ENCODE measurements at places on chromosomes 5 and 9. TPM values are rescaled to one million over a fixed set of nuclear protein-coding genes. Genes with fewer than 3 reads are reported as not detected.

The SLC1A3 gene
- 3.1 TPM for total RNA-seq

The GNPDA1 gene
- total RNA-seq, result 61.0 TPM

The C1QTNF2 gene
- not detected for total RNA-seq

The PCDHGA8 gene
- total RNA-seq, result 0.17 TPM

The DNAH5 gene
- not detected for total RNA-seq

The CDKN2A gene
- 14.8 TPM for total RNA-seq

The GRIN3A gene
- not detected for total RNA-seq

GRCh38 chr9:128382261-128382660 lies 11.1 kb downstream of the URM1 start:
- H3K4me1 ChIP-seq, result no peaks in the 10 kb centered on the region
- H3K36me3 ChIP-seq, result peaks cover 11% of the 10 kb centered on the region
- H3K27ac ChIP-seq, result no peak overlapping the region
- H3K27me3 ChIP-seq, result no peaks in the 10 kb centered on the region

GRCh38 chr5:37112383-37112991 lies 136.7 kb downstream of the CPLANE1 start:
- H3K4me3 ChIP-seq, result peak overlapping the region; percentile 19
- peak; percentile 10 for DNase-seq
- H3K27ac ChIP-seq, result no peak overlapping the region
- no peaks in the 10 kb centered on the region for H3K36me3 ChIP-seq
- no peaks in the 10 kb centered on the region for H3K27me3 ChIP-seq

DNA sequence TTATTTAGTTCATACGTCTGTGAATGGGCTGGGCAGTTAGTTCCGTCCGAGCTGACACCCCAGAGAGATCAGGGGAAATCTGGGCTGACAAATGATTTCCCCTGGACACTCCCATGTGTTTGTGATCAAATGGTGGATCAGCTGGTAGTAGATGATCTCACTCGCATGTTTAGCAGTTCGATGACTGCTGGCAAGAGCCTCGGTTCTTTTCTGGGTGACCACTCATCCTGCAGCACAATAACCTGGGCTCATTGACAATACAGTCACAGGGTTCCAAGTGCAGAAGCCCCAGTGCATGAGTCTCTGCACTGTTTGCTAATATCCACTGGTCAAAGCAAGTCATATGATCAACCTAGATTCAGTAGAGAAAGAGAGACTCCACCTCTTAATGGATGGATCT lies 155.9 kb downstream of the NR2F1-AS1 start:
- DNase-seq, result no peak
- H3K36me3 ChIP-seq, result no peaks in the 10 kb centered on the region
- H3K27ac ChIP-seq, result no peak overlapping the region
- H3K4me1 ChIP-seq, result no peaks in the 10 kb centered on the region
- H3K27me3 ChIP-seq, result no peaks in the 10 kb centered on the region

GRCh38 chr9:127966416-127967150 lies 14.2 kb downstream of the EEIG1 start:
- peaks cover 86% of the 10 kb centered on the region for H3K4me1 ChIP-seq
- H3K27ac ChIP-seq, result peak overlapping the region; percentile 84
- H3K36me3 ChIP-seq, result no peaks in the 10 kb centered on the region

DNA sequence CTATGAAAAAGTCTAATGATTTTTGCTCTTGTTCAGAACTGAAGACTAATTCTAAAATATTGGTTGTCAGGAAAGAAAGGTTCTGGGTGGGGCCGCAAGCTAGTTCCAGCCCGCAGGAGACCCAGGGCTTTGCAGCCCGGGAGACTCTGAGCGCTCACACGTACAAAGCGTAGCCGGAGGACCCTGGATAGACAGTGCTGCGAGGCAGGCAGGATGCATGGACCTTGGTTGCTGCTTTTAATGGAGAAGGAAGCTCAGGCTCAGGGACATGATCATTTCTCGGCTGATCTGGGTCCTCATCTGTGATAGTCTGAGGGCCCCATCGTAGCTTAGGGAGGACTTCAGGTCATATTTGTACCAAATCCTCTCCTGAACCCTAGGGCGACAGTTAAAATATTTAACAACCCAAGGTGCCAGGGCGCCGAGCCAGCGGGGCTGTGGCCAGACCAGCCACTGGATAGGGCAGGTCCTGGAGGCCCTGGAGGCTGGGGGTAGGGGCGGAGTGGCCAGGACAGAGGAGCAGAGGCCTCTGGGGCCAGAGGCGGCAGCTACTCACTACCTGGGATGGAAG lies 70.1 kb upstream of the UNC5A start:
- no peak overlapping the region for H3K27ac ChIP-seq
- DNase-seq, result no peak
- H3K36me3 ChIP-seq, result no peaks in the 10 kb centered on the region
- H3K4me1 ChIP-seq, result peaks cover 11% of the 10 kb centered on the region
- no peaks in the 10 kb centered on the region for H3K27me3 ChIP-seq

- H3K36me3 ChIP-seq, result no peaks in the 10 kb centered on the region
- H3K4me1 ChIP-seq, result peaks cover 13% of the 10 kb centered on the region
- DNase-seq, result peak; percentile 37
- no peak overlapping the region for H3K27ac ChIP-seq
These were observed 3.3 kb upstream of the LSM11 start for GRCh38 chr5:157740229-157740610.

- H3K27me3 ChIP-seq, result no peaks in the 10 kb centered on the region
- H3K27ac ChIP-seq, result peak within 1 kb of the TSS; percentile 97
- peak; percentile 73 for DNase-seq
These were observed at the start of gene PRR7 for GRCh38 chr5:177446200-177447065. Gene PRR7, plus strand, starts transcription at chr5:177446814. Its CDS starts 8,254 bp downstream, at chr5:177455068.

GRCh38 chr9:91474656-91475055 lies 51.0 kb upstream of the NFIL3 start:
- no peak overlapping the region for H3K27ac ChIP-seq
- DNase-seq, result no peak
- H3K4me1 ChIP-seq, result no peaks in the 10 kb centered on the region
- H3K36me3 ChIP-seq, result no peaks in the 10 kb centered on the region
- H3K27me3 ChIP-seq, result peaks cover 6% of the 10 kb centered on the region
- no peak overlapping the region for H3K4me3 ChIP-seq

- no peak overlapping the region for H3K4me3 ChIP-seq
- H3K4me1 ChIP-seq, result no peaks in the 10 kb centered on the region
- no peaks in the 10 kb centered on the region for H3K27me3 ChIP-seq
- H3K36me3 ChIP-seq, result peaks cover 22% of the 10 kb centered on the region
- DNase-seq, result no peak
- H3K27ac ChIP-seq, result no peak overlapping the region
These were observed 10.6 kb downstream of the DDX46 start for GRCh38 chr5:134769206-134769605.

DNA sequence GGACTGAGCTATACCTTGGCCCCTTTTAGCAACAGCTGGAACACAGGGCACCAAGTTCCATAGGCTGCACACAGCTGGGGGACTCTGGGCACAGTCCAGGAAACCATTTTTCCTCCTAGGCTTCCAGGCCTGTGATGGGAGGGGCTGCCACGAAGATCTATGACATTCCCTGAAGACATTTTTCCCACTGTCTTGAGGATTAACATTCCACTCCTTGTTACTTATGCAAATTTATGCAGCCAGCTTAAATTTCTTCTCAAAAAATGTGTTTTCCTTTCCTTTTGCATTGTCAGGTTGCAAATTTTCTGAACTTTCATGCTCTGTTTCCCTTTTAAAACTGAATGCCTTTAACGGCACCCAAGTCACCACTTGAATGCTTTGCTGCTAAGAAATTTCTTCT lies 580.1 kb upstream of the FTMT start:
- no peaks in the 10 kb centered on the region for H3K27me3 ChIP-seq
- no peak overlapping the region for H3K27ac ChIP-seq
- no peaks in the 10 kb centered on the region for H3K4me1 ChIP-seq
- no peaks in the 10 kb centered on the region for H3K36me3 ChIP-seq
- no peak overlapping the region for H3K4me3 ChIP-seq

DNA sequence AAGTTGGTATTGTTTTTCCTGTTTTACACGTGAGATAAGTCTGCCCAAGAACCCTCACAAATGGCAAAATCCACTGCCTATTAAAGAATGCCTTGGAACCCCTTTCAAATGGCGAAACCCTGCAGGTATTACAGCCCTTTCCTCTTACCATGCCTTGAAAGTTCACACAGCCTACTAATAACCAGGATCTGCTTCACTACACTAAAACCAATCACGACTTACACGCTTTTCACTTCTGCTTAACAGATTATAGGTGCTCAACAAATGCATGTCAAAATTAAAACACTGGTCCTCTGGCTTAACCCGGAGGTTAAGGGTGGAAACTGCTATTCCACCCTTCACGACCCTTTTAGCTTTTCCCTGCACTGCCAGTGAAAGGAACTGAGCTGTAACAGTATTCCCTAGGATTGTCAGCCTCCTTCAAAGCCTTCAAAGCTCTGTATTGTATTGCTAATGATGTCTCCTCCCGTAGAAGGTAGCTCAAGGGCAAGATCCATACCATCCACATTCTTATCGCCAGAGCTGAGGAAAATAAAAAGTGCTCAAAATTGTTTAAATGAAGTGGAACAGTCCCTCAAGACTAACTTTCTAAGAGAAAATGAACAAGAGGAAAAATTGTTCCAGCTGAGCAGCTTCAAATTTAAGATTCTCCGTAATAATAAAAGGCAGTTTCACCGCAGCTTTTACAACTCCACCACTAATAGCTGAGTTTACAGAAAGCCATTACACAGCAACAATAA lies 997 bp downstream of the AUH start:
- no peaks in the 10 kb centered on the region for H3K27me3 ChIP-seq
- peaks cover 9% of the 10 kb centered on the region for H3K4me1 ChIP-seq
- H3K4me3 ChIP-seq, result peak overlapping the region; percentile 82
- no peak for DNase-seq
- no peaks in the 10 kb centered on the region for H3K36me3 ChIP-seq

DNA sequence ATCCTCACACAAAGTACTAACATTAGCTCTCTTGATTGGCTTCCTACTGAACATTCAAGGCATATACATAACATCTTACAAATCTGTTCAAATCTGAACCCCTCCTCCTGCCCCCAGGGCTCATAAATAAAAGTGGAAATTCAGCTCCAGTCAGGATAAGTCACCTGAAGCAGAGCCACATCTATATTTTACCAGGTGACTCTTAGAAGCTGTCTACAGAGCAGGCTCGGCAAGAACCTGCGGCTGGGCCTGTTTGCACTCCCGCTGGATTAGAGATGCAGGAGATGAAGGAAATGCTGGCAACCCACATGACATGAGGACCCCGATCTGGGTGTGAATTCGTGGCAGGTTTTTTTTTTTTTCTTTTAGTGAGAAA lies 3.0 kb upstream of the CPLX2 start:
- H3K27ac ChIP-seq, result no peak overlapping the region
- peaks cover 3% of the 10 kb centered on the region for H3K4me1 ChIP-seq
- DNase-seq, result no peak
- H3K36me3 ChIP-seq, result no peaks in the 10 kb centered on the region
- H3K4me3 ChIP-seq, result no peak overlapping the region

DNA sequence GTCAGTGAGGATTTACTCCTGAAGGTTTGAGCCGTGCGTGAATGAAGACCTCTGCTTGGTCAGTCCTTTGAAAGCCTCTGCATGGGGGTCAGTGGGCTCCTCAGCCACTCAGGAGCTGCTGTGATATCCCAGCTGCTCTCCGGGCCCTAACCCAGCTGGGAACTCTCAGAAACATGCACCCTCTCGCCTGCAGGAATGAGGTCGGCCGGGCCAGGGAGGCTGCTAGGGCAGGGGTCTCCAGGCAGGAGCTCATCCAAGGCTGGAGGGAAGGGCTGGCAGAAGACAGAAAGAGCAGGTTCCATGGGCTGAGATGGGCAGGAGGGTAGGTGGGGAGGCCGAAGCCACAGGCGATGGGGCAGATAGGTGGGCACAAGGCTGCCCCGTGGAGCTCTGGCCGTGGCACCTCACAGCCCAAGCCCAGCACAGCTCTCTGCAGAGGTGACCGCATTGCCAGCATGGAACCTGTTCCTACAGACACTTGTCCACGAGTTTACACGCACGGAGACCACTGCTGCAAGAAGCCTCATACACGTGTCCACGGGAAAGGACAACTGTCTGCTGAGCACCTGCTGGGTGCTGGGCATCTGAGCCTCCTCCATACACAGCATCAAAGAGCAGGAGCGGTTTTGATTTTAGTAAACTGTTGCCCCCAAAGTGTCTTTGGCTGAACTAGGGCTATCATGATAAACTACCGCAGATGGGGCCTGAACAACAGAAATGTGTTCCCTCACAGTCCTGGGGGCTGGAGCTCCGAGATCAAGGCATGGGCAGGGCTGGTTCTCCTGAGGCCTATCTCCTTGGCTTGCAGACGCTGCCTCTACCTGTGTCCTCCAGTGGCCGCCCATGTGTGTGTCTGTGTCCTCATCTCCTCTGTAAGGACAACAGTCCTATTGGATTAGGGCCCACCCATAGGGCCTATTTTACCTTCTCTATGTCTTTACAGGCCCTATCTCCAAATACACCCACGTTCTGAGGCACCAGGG lies 85.2 kb upstream of the ADAMTS2 start:
- H3K27me3 ChIP-seq, result no peaks in the 10 kb centered on the region
- H3K4me3 ChIP-seq, result no peak overlapping the region
- no peak for DNase-seq
- H3K27ac ChIP-seq, result no peak overlapping the region
- no peaks in the 10 kb centered on the region for H3K36me3 ChIP-seq
- no peaks in the 10 kb centered on the region for H3K4me1 ChIP-seq

DNA sequence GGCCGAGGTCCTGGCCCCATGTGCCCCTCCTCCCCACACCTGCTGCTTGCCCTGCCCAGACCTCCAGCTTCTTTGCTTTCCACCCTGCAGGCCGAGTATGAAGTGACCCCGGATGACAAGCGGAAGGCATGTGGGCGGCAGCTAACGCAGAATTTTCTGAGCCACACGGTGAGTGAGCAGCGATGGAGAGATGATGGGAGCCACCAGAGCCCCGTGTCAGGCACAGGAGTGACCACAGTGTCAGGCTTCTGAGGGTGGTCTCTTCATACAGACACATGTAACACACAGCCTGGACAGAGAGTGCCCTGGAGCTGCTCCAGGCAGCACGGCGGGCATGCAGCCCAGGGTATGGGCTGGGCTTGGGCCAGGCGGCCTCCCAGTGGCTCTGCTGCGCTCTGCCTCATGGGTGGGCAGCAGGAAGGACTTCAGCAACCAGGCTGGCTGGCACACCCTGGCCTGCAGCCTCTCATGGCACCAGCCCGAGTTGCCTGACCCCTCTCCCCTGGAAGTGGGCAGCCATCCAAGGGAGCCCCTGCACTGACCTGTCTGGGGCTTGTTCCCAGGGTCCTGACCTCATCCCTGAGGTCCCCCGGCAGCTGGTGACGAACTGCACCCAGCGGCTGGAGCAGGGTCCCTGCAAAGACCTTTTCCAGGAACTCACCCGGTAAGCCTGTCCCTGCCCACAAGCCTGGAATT lies 5.8 kb downstream of the GRK6 start:
- peaks cover 29% of the 10 kb centered on the region for H3K36me3 ChIP-seq
- no peak for DNase-seq
- peak overlapping the region; percentile 92 for H3K27ac ChIP-seq
- H3K4me3 ChIP-seq, result peak overlapping the region; percentile 95
- H3K4me1 ChIP-seq, result peaks cover 72% of the 10 kb centered on the region
- H3K27me3 ChIP-seq, result no peaks in the 10 kb centered on the region

DNA sequence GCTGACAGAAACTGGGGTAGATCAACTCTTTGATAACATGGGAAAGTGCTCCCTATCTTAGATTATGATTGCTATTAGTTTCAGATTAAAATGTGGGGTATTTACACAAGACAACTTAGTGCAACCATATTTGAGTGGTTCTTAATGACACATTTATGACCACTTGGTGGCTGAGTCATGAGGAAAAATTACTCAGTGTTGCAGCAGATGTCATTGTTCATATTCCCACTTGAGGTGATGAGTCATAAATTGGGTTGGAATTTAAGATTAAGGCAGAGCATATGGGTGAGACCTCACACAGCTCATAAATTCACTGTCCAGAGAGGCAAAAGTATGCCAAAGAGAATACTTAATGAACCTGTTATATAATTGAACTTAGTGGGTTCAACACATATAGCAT lies 408.3 kb downstream of the DMRT2 start:
- DNase-seq, result no peak
- no peaks in the 10 kb centered on the region for H3K27me3 ChIP-seq
- no peak overlapping the region for H3K27ac ChIP-seq
- no peaks in the 10 kb centered on the region for H3K36me3 ChIP-seq
- no peaks in the 10 kb centered on the region for H3K4me1 ChIP-seq
- no peak overlapping the region for H3K4me3 ChIP-seq
